NCI-H526 treated with DMSO at 0.1 percent for 48 hours (cell line): ENCODE measurements at places on chromosomes 11 and 22.

DNA sequence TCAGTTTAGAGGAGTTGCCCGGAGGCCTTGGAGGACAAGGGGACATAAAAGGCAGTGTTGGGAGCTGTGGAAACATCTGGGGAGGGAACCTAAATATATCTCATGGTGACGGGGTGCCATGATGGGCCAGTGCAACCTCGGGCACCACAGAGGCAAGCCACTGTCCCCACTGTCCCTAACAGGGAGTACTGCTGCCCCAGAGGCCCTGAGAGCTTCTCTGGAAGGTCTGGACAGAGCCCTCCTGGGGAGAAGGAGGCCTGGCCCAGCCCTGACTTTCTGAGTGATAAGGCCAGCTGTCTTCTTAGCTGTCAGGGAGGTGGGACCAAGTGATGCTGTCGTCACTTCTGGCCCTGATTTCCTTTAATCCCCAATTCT is 5.5 kb upstream of the P2RY6 start:
- DNase-seq = no peak

DNA sequence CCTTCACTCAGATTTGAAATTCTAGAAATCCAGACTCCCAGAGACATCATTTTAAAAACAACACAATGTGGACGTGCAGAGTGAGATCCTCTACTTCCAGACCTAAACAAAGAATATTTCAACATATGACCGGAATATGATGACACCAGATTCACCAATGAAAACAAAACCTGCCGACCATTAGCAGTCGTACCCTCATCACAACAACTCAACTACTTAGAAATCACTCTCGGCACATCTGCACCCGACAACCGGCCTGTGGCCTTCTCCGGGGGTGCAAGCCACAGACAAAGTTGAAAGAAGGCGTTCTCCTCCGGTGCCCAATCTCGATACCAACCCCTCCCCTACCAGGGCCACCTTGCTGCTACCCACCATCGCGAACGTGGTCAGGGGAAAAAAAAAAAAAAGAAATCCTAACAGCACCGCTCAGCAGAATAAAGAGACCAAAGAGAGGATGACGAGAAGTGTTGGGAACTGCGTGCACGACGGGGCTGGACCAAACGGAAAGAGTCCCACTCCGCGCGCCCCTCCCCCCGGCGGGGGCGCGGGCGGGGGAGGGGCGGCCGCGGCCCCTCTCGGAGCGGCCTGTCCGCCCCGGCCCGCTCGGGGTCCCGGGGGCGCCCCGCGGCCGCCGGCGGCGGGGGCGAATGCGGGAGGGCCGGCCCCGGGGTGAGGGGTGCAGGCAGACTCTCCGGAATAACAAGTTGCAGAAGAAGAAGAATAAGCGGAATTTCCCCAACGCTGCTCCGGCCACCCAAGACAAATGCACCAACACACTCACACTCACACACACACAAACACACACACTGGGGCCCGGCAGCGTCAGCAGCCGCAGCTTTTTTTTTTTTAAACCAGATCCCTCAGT is 1.7 kb downstream of the PHF21A start:
- DNase-seq = peak; percentile 52

GRCh38 chr11:22304337-22304961 is 33.7 kb upstream of the SLC17A6 start:
- DNase-seq = peak; percentile 65

GRCh38 chr11:118838905-118839553 is 44.7 kb upstream of the CXCR5 start:
- no peak for DNase-seq

GRCh38 chr11:22031791-22032190 is 161.1 kb upstream of the ANO5 start:
- no peak for DNase-seq

- DNase-seq = no peak
Observed at GRCh38 chr11:2752204-2752770, 52.5 kb upstream of the KCNQ1OT1 start.

DNA sequence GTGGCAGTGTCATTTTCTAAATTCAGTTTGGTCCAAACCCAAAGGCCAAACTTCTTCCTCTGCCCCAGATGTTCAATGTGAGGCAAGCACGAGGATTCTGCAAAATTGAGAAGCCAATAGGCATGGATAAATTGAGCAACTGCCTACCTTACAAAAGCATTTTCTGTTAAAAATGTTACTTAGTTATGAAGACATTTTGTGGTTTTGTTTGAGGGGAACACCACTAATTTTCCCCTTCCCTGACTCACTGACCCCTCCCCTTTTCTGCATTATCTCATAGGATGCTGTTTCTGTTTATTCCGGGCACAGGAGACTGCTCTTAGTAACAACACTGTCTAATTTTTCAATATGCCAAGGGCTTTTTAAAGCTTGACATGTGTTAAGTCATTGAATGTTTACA is 462.8 kb downstream of the INSC start:
- DNase-seq = no peak

DNA sequence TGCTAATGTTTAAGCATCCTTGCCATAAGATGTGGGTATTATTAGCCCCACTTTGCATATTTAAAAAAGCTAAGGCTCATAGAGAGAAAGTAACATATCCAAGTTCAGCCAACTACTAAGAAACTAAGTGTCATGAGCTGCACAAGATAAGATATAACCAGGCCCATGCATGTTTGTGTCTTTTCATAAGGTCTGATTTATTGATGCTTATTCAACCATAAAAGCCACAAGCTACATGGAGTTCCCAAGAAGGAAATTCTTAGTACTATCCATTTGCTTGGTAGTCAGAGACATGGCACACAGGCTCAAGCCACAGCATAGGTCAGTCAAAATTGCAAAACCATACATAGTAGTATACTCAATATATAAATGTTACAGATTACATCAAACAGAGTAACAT is 488.5 kb downstream of the SOX6 start:
- DNase-seq = no peak

GRCh38 chr22:45507798-45508197 is 5.1 kb downstream of the FBLN1 start:
- no peak for DNase-seq

- no peak for DNase-seq
Observed at GRCh38 chr11:43835104-43835503, 45.5 kb upstream of the ALKBH3 start.

DNA sequence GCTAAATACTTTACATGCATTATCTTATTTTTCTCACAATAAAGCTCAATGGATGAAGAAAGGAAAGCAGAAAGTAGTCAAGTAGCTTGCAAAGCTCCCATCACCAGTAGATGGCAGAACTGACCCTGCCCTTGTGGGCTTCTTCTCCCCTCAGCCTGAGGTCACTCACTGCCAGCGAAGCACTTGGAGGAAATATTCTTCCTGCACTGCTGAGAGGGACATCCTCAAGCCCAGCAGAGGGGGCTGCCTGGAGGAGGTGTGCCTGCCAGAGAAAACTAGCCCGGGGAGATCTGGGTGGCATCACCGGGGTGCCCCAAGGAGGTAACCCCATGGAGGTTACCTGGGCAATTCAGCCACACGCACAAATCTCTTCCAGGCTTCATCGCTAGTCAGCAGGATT is 6.6 kb downstream of the APOL4 start:
- no peak for DNase-seq

- DNase-seq = no peak
Observed at GRCh38 chr11:134468081-134468668, 56.1 kb upstream of the B3GAT1 start.

GRCh38 chr22:49134076-49134475 is 693.6 kb downstream of the BRD1 start:
- no peak for DNase-seq

DNA sequence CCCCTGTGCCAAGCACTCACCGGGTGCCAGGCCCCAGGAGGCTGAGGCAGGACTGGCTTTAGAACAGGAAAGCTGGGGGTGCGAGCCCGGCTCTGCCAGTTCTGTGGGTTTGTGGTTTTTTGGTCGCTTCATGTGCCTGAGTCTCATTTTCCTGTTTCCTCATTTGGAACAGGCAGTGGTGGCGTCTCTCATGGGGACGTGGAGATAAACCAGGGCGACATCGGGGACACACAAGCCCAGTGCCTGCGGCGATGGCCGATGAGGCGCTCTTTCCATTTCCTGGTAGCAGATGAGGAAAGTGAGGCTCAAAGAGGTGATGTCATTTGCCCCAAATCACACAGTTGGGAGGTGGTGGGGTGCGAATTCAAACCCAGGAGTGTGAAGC is 20.8 kb upstream of the CHKA start:
- no peak for DNase-seq
